ENCODE measurements at places on chromosomes 4 and X. TPM values are rescaled to one million over a fixed set of nuclear protein-coding genes. Genes with fewer than 3 reads are reported as not detected.

GLRA2 gene
- total RNA-seq = not detected

HTRA3 gene
- total RNA-seq = not detected

GAGE12F gene
- not detected for total RNA-seq

FAAH2 gene
- 5.1 TPM for total RNA-seq

ASMT gene
- total RNA-seq = 0.50 TPM

- no peak overlapping the region for H3K27ac ChIP-seq
- H3K4me1 ChIP-seq = peaks cover 18% of the 10 kb centered on the region
- H3K36me3 ChIP-seq = no peaks in the 10 kb centered on the region
- no peak for DNase-seq
Observed at GRCh38 chr4:98517218-98518021, 141.0 kb downstream of the TSPAN5 start.

- H3K27ac ChIP-seq = no peak overlapping the region
- no peak overlapping the region for H3K4me3 ChIP-seq
- no peak for DNase-seq
- no peaks in the 10 kb centered on the region for H3K4me1 ChIP-seq
- H3K36me3 ChIP-seq = no peaks in the 10 kb centered on the region
Observed at GRCh38 chr4:56181140-56181953, 205.9 kb downstream of the AASDH start.

DNA sequence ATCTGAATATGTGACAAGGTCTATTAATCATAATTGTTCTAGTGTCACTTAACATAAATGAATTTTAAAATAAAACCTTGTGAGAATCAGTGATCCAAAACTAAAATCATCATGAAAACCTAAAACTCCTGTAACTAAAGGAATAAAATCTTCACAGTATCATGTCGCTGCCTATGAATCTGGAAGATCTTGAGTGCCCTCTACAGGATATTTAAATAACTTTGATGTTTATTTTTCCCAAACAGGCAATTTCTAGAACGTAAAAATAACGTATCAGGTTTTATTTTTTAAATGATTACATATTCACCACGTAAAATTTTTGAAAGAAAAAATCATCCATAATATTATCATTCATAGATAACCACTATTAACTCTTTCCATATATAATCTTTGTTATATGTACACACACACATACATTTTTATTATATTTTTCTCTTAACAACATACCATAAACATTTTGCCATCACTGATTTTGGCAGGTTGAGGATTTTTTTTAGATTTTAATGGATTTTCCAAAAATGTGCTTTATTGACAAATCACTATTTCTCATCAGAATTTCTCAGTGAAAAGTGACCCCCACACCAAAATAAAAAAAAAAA is 79.6 kb downstream of the COMMD8 start:
- H3K27ac ChIP-seq = no peak overlapping the region
- H3K36me3 ChIP-seq = no peaks in the 10 kb centered on the region
- no peak overlapping the region for H3K4me3 ChIP-seq
- no peak for DNase-seq
- peaks cover 6% of the 10 kb centered on the region for H3K27me3 ChIP-seq

DNA sequence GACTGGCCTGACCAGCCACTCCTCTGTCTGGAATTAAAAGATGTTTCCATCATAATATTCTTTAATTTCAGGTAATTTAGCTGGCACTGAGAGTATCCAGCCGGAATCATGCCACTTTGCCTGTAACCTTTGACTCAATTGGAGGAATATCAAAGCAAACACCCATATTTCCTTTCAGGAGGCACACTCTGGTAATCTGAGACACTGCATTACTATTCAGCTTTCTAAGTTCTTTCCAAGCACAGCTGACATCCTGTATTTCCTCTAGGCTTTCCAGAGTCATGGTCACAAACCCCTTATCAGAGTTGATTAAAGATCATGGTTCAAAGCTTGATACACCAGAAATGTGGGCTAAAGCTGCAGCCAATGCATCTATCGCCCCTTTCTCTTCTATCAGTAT is 29.3 kb downstream of the INTS12 start:
- no peak for DNase-seq
- H3K4me1 ChIP-seq = no peaks in the 10 kb centered on the region
- H3K4me3 ChIP-seq = no peak overlapping the region

DNA sequence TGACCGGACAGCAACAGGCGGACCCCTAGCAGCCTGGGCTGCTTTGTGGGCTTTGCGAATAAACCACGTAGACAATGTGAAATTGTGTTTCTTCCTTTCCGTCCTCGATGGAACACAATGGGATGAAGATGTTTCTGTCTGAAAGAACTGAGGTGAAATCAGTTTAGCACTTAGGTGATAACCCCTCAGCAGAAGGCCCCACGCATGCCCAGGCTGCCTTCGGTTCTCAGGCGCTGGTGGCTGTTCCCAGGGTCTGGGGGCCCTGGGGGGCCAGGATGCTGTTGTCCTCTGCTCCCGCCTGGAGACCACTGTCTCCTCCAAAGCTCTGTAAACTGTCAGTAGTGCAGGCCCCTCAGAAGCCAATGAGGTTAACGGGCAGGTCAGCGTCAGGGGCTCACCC is 73.9 kb upstream of the HGFAC start:
- peaks cover 47% of the 10 kb centered on the region for H3K4me1 ChIP-seq
- H3K36me3 ChIP-seq = no peaks in the 10 kb centered on the region

DNA sequence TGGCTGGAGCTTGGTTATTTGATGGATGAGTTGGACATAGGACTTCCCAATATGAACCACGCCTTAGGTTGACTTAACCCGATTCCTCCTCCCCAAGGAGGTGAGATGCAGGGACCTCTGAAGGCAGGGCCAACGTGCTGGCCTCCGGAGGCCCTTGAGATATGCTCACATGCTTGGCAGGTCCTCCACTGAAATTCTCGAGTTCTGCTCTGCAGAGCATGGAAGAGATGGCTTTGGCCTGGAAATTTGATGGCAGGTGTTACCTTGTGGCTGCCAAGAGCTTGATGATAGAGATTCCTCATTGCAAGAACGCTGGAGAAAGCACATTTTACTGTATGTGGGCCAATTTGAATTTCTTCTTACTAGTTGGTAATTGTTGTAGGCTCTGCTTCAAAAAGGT is 117.4 kb upstream of the LIMCH1 start:
- H3K27me3 ChIP-seq = no peaks in the 10 kb centered on the region
- no peak overlapping the region for H3K4me3 ChIP-seq
- no peak overlapping the region for H3K27ac ChIP-seq
- H3K36me3 ChIP-seq = no peaks in the 10 kb centered on the region
- H3K4me1 ChIP-seq = no peaks in the 10 kb centered on the region

DNA sequence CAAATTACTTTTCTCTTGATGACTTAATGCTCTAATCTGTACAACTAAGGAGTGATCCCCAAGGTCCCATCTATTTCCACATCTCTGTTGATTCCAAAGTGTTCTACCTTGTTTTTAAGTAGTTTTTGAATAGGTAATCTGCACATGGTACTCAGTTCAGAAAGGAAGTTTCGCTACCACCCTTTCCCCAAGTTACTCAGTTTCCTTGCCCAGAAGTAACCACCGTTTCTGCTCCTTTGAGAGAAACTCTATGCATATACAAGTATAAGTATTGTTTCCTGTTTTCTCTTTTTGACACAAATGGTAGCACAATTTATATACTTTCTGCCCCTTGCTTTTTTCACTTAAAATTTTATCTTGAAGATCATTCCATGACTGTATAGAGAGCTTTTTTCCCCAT is 18.1 kb downstream of the TMEM154 start:
- no peak overlapping the region for H3K4me3 ChIP-seq
- H3K27ac ChIP-seq = no peak overlapping the region
- H3K36me3 ChIP-seq = peaks cover 4% of the 10 kb centered on the region

DNA sequence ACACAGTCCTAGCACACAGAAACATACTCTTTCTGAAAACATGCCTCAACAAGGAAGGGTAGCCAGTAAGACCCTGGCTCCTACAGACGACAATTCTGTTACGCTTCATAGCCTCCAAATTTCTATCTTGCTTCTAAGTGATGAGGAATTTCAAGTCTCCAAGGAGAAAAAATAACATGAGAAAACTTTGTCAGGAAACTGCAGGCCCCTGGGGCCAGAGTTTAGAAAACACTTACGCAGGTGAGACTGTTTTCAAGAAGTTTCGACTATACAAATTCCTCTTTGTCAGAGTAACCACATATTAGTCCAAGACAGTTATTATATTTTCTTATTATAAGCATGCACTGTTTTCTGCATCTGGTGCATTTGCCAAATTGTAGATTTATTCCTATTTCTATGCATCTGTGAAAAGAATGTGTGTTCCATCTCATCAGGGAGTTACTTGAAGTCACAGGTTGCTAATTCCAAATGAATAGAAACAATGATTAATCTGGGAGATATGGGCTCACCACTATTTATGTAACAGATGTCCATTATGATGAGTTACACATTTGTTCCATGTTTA is 30.3 kb upstream of the HCCS start:
- H3K36me3 ChIP-seq = no peaks in the 10 kb centered on the region
- no peaks in the 10 kb centered on the region for H3K27me3 ChIP-seq
- no peak overlapping the region for H3K4me3 ChIP-seq
- H3K4me1 ChIP-seq = no peaks in the 10 kb centered on the region
- H3K27ac ChIP-seq = no peak overlapping the region

All from CD4-positive, alpha-beta T cell (primary cell).